ENCODE measurements at places on chromosomes 5 and 9. TPM values are rescaled to one million over a fixed set of nuclear protein-coding genes. Genes with fewer than 3 reads are reported as not detected.

DNA sequence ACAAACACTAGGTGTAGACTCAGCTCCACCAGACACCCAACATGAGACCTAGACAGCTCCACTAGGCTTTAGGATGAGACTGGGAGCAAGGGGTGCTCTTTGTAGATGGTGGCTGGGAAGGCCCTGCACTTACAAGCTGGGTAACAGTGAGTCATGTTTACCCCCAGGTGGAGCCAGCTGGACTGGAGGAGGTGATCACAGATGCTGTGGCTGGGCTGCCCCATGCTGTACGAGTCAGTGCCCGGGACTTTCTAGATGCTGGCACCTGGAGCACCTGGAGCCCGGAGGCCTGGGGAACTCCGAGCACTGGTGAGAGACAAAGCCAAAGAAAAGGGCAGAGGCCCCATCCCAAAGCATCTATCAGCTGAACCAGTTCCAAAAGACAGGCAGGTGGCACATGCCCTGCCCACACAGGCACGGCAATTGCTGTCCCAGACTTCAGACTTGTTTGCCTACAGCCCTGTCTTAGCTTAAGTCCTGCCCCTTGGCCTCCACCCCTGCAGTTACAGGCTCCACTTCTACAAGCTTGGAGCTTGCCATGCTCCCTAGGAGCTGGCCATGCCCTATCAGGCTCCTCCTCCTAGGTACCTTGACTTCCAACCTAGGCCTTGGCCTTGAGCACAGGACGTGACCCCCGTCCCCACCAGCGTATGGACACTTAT is 2.7 kb downstream of the CCL27 start:
- H3K27me3 ChIP-seq = no peaks in the 10 kb centered on the region
- DNase-seq = peak; percentile 13

- H3K27me3 ChIP-seq = no peaks in the 10 kb centered on the region
- peak overlapping the region; percentile 74 for H3K27ac ChIP-seq
- H3K4me3 ChIP-seq = no peak overlapping the region
- no peaks in the 10 kb centered on the region for H3K36me3 ChIP-seq
Observed at GRCh38 chr5:65151614-65152013, 330.1 kb downstream of the ADAMTS6 start.

The SPATA31E1 gene
- polyA plus RNA-seq = 0.05 TPM

DNA sequence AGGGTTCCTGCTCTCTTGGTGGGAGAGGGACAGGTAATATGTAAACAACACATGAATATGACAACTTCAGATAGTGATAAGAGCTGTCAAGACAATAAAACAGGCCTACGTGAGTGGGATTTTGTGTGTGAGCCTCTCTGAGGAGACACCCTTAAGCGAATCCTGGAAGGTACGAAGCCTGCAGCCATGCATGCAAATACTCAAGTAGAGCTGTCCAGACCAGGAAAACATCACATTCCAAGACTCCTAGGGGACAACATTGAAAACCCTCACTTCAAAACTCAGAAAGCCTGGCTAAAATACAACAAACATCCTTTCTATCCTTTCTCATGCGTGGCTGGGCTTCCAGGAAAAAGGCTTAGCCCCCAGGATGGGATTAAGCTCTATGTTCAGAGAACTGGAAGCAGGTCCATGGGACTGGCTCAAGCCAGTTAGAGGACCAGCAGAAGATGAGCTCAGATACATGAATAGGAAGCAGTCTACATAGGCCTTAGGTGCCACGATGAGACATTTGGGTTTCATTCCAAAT is 124.8 kb upstream of the IQGAP2 start:
- DNase-seq = no peak
- H3K27ac ChIP-seq = no peak overlapping the region
- no peaks in the 10 kb centered on the region for H3K4me1 ChIP-seq
- no peaks in the 10 kb centered on the region for H3K36me3 ChIP-seq
- H3K27me3 ChIP-seq = no peaks in the 10 kb centered on the region
- no peak overlapping the region for H3K4me3 ChIP-seq

- H3K27me3 ChIP-seq = no peaks in the 10 kb centered on the region
- H3K36me3 ChIP-seq = no peaks in the 10 kb centered on the region
- no peak overlapping the region for H3K4me3 ChIP-seq
- H3K27ac ChIP-seq = no peak overlapping the region
- no peak for DNase-seq
Observed at GRCh38 chr5:74130155-74130897, 504.3 kb downstream of the ARHGEF28 start.

GRCh38 chr5:1368236-1368635 is 23.3 kb upstream of the CLPTM1L start:
- H3K4me3 ChIP-seq = no peak overlapping the region
- peaks cover 24% of the 10 kb centered on the region for H3K27me3 ChIP-seq
- DNase-seq = no peak

- no peak overlapping the region for H3K27ac ChIP-seq
- no peaks in the 10 kb centered on the region for H3K4me1 ChIP-seq
- no peak overlapping the region for H3K4me3 ChIP-seq
- no peaks in the 10 kb centered on the region for H3K36me3 ChIP-seq
- H3K27me3 ChIP-seq = no peaks in the 10 kb centered on the region
Observed at GRCh38 chr5:80926536-80926935, 33.6 kb upstream of the RASGRF2 start.

DNA sequence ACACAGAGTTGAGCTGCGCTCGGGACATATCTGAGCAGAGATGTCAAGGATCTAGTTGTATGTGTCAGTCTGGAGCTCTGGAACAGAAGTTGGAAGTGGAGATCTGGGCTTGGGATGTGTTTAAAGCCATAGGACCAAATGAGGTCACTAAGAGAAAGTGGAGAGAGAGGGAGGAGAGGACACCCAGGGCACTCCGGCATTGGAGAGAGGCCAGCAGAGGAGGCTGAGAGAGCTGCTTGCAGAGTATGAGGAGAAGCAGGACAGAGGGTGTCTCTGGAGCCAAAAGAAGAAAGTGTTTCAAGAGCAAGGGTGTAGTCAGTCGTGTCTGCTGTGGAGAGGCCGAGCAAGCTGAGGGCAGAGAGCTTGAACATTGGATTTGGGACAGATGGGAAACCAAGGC is 34.7 kb downstream of the ARHGEF37 start:
- H3K4me1 ChIP-seq = peaks cover 3% of the 10 kb centered on the region
- no peak for DNase-seq
- no peak overlapping the region for H3K4me3 ChIP-seq
- no peaks in the 10 kb centered on the region for H3K36me3 ChIP-seq
- no peak overlapping the region for H3K27ac ChIP-seq

- H3K27ac ChIP-seq = peak overlapping the region; percentile 80
- peak; percentile 51 for DNase-seq
Observed at GRCh38 chr9:4137234-4137633, 162.6 kb downstream of the GLIS3 start.

DNA sequence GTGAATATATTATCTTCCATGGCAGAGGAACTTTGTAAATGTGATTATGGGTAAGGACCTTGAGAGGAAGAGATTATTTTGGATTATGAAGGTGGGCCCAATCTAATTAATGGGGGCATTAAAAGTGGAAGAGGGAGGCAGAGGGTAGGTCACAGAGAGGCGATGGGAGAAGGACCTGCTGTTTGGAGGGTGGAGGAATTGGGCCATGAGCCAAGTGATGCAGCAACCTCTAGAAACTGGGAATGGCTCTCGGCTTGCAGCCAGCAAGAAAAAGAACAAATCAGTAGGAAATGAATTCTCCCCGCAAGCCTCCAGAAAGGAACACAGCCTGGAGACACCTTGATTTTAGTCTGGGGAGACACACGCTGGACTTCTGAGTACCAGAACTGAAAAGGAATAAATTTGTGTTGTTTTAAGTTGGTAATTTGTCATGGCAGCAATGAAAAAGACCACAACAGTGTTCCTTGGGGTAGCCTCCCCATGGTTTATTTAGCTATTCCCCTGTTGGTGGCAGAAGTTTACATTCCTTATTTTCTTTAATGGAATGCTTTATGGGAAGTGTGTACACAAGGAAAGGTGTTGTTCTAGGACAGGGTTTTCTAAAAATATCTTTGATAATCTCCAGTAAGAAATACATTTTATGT is 103.6 kb downstream of the HSPA4 start:
- H3K36me3 ChIP-seq = no peaks in the 10 kb centered on the region
- H3K27ac ChIP-seq = no peak overlapping the region
- no peak for DNase-seq
- no peaks in the 10 kb centered on the region for H3K4me1 ChIP-seq
- no peaks in the 10 kb centered on the region for H3K27me3 ChIP-seq
- no peak overlapping the region for H3K4me3 ChIP-seq

The ZBTB34 gene
- polyA plus RNA-seq = 5.3 TPM

DNA sequence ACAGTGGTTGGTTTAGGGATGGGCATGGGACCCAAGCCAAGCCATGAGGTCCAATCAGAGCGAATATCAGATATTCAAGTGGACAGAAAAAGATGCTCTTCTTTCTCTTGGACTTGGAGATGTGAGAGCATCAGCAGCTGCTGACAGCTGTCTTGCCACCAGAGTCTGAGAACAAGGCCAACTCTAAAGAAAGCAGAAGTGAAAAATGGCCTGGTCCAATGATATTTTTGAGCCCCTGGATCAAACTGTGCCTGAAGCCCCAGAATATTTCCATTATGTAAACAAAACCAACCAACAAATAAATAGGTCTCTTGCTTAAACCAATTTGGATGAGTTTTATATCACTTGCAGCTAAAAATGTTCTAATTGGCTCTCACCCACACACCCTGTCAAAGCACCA is 30.7 kb upstream of the JADE2 start:
- H3K4me1 ChIP-seq = no peaks in the 10 kb centered on the region
- DNase-seq = no peak
- H3K4me3 ChIP-seq = no peak overlapping the region
- H3K27ac ChIP-seq = no peak overlapping the region

The SAPCD2 gene
- 5.6 TPM for polyA plus RNA-seq

DNA sequence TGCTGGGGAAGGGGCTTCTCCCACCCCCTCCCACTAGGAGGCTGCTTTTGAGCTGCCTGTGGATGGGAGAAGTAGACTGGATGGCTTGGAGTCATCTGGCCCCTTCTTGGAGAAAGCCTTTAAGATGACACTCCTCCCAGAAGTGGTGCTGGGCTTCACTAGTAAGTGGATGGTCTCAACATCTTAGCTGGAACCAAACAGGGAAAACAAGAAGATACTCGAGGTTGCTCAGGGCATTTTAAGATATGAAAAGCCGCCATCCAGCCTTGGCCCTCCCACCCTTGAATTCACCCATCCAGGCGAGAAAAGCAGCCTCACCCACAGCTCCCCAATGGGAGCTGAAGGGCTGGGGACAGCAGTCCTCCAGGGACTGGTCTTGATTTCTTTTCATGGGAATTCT is 7.8 kb upstream of the SMIM32 start:
- no peak for DNase-seq
- H3K4me1 ChIP-seq = peaks cover 4% of the 10 kb centered on the region
- H3K36me3 ChIP-seq = no peaks in the 10 kb centered on the region
- no peak overlapping the region for H3K27ac ChIP-seq
- H3K4me3 ChIP-seq = no peak overlapping the region

GRCh38 chr9:4382722-4383317 is 83.0 kb upstream of the GLIS3 start:
- no peak overlapping the region for H3K4me3 ChIP-seq
- no peaks in the 10 kb centered on the region for H3K36me3 ChIP-seq
- H3K4me1 ChIP-seq = no peaks in the 10 kb centered on the region
- H3K27ac ChIP-seq = no peak overlapping the region
- peak; percentile 46 for DNase-seq
- H3K27me3 ChIP-seq = no peaks in the 10 kb centered on the region

The PCDHGA2 gene
- 0.10 TPM for polyA plus RNA-seq

GRCh38 chr9:84121991-84122523 is 141.5 kb downstream of the RMI1 start:
- H3K4me3 ChIP-seq = no peak overlapping the region
- DNase-seq = no peak
- H3K4me1 ChIP-seq = peaks cover 15% of the 10 kb centered on the region
- H3K27me3 ChIP-seq = no peaks in the 10 kb centered on the region

The PPP3R2 gene
- not detected for polyA plus RNA-seq

DNA sequence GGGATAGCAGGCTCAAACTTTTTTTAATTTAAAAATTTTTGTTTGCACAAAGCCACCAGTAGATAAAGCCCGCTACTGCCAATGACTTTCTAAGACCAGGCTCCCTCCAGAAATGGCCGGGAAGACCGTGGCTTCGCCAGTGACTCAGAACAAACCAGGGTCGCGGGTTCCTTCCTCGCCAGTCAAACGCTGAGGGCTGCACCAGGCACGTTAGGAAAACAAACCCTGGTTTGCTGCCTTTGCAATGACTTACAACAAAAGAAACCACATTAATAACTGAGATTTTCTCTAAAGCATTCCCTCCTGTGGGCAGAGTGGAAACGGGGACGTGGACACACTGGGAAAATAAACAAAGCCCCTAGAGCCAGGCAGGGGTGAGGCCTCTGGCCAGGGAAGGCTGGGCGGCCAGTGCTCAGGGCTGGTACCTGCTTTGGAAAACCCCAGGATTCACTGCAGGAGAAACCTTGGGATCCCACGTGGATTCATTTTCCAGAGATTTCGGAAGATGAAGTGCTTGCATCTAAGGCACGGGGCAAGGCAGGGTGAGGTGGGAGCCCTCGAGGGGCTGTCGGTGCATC is 3.8 kb downstream of the PRRX2 start:
- H3K27me3 ChIP-seq = peaks cover 23% of the 10 kb centered on the region
- H3K27ac ChIP-seq = peak overlapping the region; percentile 31
- no peak overlapping the region for H3K4me3 ChIP-seq
- peaks cover 12% of the 10 kb centered on the region for H3K4me1 ChIP-seq
- no peaks in the 10 kb centered on the region for H3K36me3 ChIP-seq
- no peak for DNase-seq

DNA sequence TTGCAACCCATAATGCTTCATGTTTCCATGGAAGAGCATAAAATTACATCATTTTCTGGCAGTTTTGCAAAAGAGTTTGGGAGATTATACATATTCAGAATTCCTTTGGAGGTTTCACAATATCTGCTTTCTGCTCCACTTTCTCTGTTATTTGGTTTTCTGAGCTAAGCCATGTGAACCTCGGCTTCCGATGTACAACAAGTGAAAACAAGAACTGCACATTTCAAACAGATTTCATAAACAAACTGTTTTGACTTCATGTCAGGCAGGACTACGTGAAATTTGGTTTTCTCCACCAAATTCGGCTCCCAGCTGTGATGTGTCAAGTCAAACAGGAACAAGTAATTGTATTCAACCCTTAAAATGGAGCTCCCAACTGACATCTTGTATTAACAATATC is 609.8 kb downstream of the IRX1 start:
- H3K36me3 ChIP-seq = no peaks in the 10 kb centered on the region
- H3K27ac ChIP-seq = no peak overlapping the region
- peaks cover under 1% of the 10 kb centered on the region for H3K27me3 ChIP-seq

DNA sequence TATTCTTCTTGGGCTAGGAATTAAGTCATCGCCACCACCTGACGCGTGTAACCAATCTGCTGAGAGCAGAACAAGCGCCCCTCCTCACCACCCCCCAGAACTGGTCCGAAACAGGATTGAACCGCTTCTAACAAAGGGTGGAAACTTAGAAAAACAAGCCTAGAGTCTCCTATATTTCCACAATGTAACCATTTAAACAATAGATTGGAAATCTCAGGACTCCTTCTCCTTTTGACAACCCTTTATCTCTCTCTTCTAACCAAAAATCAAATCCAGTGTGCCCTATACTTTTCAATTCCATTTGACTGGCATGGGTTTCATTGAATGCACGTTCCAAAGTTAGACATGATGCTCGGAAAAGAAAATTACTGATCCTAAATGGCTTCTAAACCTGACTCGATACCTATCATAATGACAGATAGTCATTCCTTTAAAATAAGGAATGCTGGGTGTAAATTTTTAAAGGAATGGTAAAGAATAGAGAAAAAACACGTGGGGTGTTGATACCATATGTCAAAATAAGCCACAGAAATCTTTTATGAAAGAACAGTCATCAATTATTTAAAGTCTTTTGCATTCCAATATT is 1.2 kb downstream of the ARRDC3 start:
- peak overlapping the region; percentile 48 for H3K4me3 ChIP-seq
- H3K27ac ChIP-seq = peak overlapping the region; percentile 100
- H3K27me3 ChIP-seq = no peaks in the 10 kb centered on the region
- DNase-seq = peak; percentile 92
- H3K36me3 ChIP-seq = no peaks in the 10 kb centered on the region
- H3K4me1 ChIP-seq = no peaks in the 10 kb centered on the region

Data from hepatocyte (in vitro differentiated cells).